ENCODE measurements at places on chromosomes 1 and 21.

- no peak for DNase-seq
Measured at GRCh38 chr1:79373481-79374125, 367.1 kb upstream of the ADGRL4 start.

DNA sequence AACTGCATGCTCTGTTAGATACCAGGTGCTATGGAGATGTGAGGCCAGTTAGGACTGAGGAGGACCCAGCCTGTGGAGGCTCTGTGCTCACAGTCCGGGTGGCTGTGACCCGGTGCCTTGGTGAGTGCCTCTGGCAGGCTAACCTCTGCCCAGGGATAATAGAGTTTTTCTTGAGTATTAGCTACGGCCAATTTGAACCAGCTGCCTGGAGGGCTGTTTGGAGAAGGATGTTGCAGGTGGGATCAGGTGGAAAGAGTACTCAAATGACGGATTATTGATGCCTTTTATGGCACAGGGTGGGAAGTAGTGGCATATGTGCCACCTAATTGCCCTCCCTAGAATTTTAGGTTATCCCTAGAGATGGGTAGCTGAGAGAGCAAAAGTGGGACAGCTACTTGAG lies 182.7 kb downstream of the GRIK3 start:
- peak; percentile 88 for DNase-seq

- no peak for DNase-seq
Measured at GRCh38 chr21:20334585-20334984, 663.6 kb upstream of the NCAM2 start.

GRCh38 chr1:90133133-90133532 lies 138.2 kb downstream of the ZNF326 start:
- DNase-seq: no peak

DNA sequence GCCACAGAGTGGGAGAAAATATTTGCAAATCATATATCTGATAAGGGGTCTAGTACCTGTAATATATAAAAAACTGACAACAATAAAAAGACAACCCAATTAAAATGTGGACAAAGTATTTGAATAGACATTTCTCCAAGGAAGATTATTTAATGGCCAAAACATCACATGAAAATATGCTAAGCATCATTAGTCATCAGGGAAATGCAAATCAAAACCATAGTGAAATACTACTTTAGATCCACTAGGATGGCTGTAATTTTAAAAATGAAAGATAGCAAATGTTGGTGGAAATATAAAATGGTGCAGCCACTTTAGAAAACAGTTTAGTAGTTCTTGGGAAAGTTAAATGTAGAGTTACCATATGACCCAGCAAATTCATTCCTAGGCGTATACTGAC lies 118.7 kb upstream of the KIF26B start:
- DNase-seq: no peak
